ENCODE measurements at places on chromosomes 13 and 19.
A peak's percentile ranks its signal among the peaks of the same experiment; 100 is the strongest.

DNA sequence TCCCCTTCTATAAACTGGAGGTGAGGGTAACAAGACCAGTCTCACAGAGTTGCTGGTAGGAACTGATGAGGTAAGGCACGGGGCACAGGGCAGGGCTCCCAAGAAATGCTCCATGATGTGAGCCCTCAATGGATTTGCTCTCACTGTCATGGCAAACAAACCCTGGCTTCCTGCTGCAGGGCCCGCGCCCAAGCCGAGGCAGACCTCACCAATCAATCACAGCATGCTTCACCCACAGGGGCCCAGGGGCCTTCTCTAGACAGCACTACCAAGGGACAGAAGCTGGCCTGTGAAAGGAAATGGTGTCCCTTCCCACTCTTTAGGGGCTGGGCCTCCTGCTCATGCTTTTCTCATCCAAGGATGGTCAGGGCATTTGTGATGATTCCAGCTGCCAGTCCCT, 25.9 kb upstream of the PLA2G4C start:
- DNase-seq = no peak

DNA sequence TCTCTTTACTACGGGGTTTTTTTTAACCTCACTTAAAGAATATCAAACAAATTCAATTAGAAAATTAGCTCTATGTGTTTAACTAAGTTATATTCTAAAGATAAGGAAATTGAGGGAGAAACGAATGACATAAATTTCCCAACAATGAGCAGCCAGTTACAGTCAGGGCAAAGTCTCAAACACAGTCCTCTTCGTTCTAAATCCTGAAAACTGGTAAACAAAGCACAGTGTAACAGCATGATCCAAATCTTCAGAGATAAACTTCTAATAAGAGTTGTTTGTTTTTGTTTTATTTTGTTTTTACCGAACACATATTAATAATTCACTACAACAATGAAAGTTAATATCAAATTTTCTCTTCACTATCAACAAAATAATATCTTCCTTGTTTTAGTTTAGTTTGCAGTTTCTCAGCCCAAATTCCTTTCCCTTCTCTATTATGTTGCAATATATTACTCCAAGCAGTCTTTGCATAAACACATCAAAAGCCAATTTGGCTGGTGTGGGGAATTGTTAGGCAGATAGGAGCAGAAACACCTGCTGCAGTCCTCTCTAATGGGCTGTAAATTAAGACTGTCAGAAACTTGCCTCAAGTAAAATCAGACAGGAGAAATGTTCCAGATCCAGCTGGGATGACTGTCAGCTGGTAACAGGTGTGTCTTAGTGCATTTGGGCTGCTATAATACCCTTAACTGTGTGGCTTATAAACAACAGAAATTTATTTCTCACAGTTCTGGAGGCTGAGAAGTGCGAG, 106.5 kb upstream of the SGCG start:
- DNase-seq = no peak

DNA sequence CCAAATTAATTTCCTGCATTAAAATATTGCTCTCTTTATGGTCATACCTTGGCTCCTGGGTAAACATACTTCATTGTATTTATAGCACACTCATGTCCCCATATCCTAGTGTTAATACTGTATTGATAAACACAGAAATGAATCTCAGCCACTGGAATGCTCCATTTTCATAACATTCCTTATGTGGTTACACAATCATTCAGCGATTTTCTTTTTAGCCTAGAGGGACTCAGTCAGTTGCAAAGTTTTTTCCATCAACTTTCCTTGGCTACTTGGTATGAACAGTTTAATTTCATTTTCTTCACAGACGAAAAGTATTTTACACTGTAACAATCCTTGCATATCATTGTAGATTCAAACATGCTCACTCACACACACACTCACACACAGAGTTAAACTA, 471.5 kb downstream of the FGF14 start:
- DNase-seq = no peak

DNA sequence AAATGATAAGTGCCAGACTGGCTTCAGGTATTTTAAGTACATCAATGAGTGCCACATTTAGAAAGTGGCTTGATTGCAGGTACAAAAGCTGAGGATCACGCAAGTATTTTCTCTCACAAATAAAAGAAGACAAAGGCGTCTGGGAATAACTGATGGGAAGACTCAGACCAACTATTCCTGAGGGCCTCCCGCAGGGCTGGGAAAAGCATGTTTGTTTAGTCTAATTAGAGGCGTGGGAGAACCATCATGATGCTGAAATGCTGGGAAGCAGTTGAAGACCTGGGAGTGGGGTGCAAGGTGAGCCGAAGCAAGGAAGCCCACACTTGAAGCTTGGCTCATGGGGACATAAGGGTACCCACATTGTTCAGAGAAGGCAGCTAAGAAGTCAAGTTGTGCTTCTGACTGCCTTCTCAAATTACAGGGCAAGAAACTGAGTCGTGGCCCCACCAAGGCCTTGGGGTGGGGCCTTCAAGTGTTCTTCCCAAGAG, 536.0 kb downstream of the MYO16 start:
- DNase-seq = no peak

DNA sequence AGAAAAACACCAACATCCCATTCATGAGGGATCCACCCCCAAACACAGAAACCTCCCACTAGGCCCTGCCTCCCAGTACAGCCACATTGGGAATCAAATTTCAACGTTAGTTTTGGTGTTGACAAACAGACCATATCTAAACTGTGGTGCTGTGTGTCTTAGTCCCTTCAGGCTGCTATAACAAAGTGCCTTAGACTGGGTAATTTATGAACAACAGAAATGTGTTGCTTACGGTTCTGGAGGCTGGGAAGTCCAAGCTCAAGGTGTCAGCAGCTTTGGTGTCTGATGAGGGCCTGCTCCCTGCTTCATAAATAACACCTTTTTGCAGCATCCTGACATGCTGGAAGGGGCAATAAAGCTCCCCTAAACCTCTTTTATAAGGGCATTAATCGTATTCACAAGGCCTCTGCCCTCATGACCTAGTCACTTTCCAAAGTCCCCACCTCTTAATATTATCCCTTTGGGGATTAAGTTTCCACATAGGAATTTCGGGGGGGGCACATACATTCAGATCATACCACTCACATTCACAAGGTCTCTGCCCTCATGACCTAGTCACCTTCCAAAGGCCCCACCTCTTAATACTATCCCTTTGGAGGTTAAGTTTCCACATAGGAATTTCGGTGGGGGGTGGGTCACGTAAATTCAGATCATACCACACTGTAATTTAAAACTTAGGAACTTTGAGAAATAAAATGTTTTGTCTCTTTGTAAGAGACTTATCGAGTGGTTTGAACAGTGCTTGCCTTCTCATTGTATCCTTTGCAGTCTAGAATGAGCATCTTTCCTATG, 27.5 kb downstream of the ZNF507 start:
- no peak for DNase-seq

- no peak for DNase-seq
These were observed 94.1 kb downstream of the TNFSF13B start for GRCh38 chr13:108363666-108364065.

DNA sequence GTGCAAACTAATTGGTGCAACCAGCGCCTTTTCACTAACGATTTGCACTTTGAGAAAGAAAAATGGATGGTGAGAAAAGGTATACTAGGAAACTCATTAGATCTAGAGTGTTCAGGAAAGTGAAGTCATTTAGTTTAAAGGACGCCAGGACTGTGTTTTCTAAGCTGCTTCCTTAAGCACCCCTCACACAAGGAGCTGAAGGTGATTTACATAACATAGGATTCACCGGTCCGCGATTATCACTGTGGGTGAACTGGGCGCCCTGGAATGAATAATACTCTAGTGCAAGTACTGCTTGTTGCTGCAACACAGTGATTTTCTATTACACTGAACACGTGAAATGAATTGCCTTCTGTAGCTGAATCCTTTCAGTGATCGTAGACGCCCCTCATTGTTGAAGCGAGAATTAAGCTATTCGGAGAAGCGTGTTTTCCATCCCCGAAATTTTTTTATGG, 2.6 kb upstream of the MAB21L1 start:
- DNase-seq = no peak

DNA sequence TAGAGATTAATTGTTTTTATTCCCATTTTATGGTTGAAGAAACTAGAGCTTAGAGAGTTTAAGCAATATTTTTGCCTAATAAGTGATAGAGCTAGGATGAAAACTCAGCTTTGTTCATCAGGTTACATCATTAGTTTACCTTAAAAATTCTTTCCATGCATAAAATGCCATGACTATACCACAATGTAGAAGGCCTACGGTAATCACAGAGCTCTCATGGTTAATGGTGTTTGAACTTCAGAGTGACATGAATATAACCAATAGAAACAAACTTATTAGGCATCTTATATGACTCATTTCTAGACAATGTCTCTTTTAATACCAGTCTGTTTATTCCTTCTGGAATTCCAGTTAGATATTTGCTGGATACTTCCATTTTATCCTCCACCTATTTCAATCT, 78.5 kb downstream of the FGF9 start:
- DNase-seq = no peak

- no peak for DNase-seq
These were observed 23.8 kb upstream of the WDR88 start for GRCh38 chr19:33108161-33108560.

DNA sequence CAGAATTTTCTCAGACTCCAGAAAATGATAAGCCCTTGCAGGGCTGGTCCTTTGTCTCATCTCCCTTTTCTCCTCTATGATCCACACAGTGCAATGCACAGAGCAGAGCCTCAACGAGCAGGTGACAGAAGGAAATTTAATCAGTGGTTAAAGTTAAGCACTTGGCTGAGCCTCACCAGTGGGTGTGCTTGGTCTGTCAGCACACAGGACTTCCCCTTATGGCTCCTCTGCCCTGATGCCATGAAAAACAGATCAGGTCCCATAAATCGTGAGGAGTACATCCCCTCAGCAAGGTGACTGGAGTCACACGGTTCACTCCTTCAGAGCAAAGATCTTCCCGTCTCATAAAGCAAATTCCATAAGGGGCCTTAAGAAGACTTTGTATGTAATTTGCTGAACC, 818.2 kb downstream of the UQCRFS1 start:
- DNase-seq = peak; percentile 20

- no peak for DNase-seq
These were observed 47.1 kb upstream of the MAP3K10 start for GRCh38 chr19:40144151-40144550.

GRCh38 chr13:97242755-97243497, 20.8 kb downstream of the MBNL2 start:
- DNase-seq = no peak

- no peak for DNase-seq
These were observed 15.2 kb upstream of the ZNF543 start for GRCh38 chr19:57305056-57305455.

DNA sequence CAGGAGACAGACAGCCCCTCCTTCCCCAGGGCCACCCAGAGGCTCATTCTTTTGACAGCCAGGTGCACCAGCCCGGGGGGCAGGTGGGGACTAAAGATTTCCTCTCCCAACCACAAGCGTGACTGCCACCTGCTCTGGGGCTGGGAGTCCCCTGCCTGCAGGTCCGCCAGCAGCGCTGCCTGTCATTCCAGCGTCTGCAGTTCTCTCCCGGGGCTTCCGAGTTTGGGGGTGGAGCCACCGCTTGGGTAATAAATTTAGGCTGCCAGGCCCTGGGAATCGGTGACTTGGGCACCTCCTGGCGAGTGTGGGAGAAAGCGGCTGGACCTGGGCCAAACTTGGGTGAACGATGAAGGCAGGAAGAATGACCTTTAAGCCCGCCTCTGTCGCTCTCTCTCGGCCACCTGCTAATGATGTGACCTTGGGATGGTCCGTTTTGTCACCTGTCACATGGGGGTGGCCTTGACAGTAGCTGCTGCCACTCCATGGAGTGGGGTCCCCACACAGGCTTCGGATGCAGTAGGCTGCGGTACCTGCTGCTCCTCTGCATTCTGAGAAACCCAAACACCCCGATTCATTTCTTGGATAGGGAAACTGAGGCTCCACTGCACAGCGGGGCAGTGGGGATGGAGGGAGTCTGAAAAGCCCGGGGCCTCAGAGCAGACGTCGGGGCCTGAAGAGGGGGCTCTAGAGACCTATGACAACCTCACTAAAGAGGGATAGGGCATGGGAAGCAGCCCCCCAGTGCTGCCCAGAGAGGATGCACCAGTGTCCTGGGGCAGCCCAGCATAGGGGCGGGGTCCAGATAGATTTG, 12.8 kb downstream of the FUT6 start:
- peak; percentile 98 for DNase-seq

GRCh38 chr13:23447927-23448326, 14.4 kb upstream of the SACS start:
- no peak for DNase-seq

DNA sequence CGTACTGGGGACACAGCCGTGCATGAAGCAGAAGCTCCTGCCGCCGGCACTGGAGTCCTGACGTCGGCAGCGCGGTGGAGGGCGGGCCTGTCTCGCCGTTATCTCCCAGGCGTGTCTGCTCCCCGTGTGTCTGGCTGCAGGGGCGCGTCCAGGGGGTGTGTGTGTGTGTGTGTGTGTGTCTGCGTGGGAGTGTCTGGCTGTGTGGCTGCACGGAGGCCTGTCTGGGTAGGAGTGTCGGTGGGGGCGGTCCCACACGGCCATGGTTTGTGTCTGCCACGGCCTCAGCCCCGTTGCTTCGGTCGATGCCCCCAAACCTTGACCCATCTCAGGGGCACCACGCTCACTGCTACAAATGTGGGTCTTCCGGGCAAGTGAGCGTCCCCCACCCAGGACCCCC, 18.3 kb downstream of the ARID3A start:
- DNase-seq = no peak

- DNase-seq = peak; percentile 76
These were observed 92.4 kb downstream of the STK24 start for GRCh38 chr13:98484289-98485219.

- peak; percentile 96 for DNase-seq
These were observed at the start of the genes HAUS8 and MYO9B for GRCh38 chr19:17075035-17075863. Gene HAUS8, minus strand, starts transcription at chr19:17075452. Its CDS starts 30 bp downstream, at chr19:17075422. Gene MYO9B, plus strand, starts transcription at chr19:17075777. Its CDS starts 25,941 bp downstream, at chr19:17101718.

- DNase-seq = peak; percentile 21
These were observed at the start of gene TMEM272 for GRCh38 chr13:51844862-51845573. Gene TMEM272, minus strand, starts transcription at chr13:51845177. Its CDS starts 6,647 bp downstream, at chr13:51838530.

DNA sequence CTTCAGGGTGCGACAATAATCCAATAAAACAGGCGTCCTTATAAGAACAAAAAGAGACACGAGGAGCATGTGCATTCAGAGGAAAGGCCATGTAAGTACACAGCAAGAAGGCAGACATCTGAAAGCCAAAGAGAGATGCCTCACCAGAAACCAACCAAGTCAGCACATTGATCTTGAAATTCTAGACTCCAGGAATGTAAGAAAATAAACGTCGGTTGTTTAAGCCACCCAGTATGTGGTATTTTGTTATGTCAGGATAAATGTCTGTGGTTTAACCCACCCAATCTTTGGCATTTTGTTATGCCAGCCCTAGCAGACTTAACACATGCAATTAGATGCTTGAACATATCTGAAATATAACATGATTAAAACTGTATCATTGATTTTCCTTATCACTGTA, 452.0 kb downstream of the SLITRK6 start:
- DNase-seq = no peak

- DNase-seq = no peak
These were observed 55.7 kb downstream of the SPATA13 start for GRCh38 chr13:24216176-24216575.
